Cortex of kidney (tissue), 1 donor: ENCODE measurements at places on chromosomes 16 and 17.

- no peak for DNase-seq
Measured at GRCh38 chr16:78142788-78143187, 43.3 kb downstream of the WWOX start.

DNA sequence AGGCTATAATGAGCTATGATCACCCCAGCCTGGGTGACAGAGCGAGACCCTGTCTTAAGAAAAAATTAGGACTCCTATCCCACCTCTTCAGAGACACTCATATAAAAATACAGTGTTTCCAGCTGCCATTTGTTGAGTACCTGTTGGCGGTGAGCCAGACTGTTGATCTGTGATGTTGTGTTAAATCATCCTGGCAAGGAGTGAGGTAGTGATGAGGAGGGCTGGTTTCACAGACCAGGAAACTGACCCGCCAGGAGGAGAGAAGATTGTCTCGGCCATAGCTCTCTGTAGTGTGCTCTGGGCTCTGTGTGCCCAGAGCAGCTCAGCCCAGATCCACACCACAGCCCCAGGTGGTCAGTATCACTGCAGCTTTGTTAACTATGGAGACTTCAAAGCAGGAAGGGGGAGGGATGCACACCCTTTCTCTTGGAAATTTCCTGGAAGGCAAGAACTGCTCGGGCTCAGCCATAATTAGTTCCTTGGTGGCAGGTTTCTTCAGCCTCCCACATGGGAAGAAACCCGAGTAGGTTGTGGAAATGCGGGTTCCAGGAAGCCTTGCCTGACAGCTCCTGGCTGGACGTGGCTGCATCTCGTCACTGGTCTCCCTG is 343.0 kb downstream of the SNX29 start:
- DNase-seq: no peak

DNA sequence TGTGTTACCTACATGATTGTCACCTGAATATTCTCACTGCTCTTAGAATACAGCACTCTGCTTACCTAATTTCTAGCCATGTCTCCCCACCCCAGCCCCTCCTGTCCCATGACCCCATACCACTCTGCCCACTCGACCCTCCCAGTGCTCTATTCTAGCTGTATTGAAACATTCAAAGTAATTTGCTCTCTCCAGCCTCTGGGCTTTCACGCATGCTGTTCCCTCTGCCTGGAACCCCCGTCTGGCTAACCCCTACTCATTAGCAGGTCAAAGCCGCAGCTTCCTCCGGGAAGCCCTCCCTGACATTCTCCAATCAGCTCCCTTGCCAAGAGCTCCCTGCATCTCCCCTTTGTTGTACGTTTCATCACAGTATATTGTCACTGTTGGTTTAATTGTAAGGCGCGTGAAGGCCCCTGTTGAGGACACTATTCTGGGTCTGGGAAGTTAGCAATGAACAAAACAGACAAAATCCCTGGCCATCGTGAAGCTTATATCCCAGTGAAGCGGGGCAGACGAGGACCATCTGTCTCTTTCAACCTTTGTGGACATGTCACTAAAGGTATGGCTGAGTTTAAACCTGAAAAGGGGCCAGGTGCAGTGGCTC is 72.3 kb upstream of the LHX1 start:
- no peak for DNase-seq

DNA sequence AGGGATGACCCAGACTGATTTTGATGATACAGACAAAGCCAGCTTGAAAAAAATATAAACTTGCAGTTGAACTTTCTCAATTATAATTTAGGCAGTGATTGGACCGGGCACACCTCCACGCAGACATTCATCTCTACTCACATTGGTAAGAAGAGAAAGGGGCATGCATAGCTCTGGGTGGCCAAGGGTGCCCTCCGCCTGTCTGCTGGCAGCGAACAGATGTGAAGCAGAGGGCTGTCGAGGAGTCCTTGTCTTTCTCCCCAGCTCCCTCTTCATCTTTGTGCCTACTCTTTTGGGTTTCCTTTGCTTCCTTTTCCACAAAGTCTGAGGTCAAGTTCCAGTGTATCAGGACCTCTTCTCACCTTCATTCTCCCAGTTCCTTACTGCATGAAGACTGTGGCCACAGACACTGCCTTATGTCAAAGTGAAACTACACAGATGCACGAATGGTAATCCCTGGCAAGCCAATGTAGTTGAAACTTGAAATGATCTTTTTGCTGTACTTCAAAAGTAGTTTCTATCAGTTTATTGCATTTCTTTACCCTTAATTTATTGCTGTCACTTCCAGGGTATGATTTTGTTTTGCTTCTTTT is 343.7 kb upstream of the SOX9 start:
- DNase-seq: no peak

DNA sequence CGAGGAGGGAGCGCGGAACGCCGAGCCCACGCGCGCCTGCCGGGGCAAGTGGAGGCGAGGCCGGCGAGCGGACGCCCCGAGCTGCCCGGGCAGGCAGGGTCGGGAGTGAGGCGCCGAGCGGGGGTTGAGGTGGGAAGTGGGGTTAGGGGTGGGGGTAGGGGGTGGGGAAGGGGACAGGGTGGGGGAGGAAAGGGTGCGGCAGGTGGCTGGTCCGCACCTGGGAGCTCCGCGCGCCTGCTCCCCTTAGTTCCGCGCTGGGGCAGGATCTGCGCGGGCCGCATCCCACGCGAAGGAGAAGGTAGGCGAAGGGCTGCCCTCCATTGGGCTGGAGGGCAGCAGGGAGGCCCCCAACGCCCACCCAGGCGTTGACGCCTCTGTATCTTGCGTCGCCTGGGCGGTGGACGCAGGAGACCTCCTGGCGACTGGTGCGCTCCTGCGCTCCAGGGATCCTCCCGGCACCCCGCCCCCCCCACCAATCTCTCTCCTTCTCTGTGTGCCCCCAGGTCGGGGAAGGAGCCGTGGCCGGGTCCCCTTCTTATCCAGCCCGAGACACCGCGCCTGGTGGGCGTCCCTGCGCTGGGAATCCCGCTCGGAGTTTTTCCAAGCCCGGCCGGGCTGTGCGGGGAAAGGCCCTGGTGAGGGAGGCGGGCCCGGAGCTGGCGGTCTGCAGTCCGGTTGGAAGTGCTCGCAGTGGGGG is 51.3 kb upstream of the AMZ2 start:
- no peak for DNase-seq

- DNase-seq: no peak
Measured at GRCh38 chr17:79609673-79610645, 892 bp downstream of the RBFOX3 start.

GRCh38 chr16:64841071-64841470 is 280.8 kb downstream of the CDH11 start:
- DNase-seq: no peak

DNA sequence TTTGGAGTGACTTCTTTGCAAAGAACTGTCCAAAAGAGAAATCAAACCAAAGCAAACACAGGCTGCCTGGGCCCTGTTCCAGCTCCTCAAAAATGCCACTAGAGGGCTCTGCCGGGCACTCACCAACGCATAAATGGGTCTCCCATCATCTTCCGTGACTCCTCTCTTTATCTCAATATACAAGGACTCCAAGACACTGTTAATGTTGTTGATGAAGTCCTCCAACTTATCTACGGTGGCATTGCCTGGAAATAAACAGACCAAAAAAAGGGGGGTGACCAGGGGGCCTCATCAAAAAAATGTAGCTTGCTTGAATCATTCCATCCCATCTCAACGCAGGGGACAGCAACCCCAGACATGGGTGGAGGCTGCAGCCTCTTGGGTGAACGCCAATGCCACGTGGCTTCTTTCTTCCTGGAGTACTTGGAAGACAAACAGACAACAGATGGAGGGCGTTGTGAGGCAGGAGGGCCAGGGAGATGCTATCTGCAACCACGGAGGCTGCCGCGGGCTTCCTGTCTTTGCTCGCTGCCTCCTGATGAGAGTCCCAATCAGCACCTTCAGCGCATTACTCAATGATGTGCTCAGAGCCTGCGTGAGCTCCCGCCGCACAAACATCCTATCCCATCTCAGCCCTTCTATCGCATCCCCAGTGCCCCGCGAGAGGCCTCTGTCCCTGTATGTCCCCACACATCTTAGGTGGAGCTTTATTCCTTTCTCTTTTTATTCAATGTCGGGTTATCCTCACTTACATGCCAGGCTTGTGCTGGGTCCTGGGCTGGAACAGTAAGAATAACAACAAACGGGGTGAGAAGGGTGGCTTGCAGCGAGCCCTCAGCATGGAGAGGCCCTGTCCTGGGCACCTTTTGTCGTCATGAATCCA is 32.0 kb downstream of the KDM8 start:
- no peak for DNase-seq

GRCh38 chr16:28492511-28492910 is 637 bp upstream of the CLN3 start:
- no peak for DNase-seq

- DNase-seq: no peak
Measured at GRCh38 chr17:62178579-62178978, 113.5 kb upstream of the MED13 start.

DNA sequence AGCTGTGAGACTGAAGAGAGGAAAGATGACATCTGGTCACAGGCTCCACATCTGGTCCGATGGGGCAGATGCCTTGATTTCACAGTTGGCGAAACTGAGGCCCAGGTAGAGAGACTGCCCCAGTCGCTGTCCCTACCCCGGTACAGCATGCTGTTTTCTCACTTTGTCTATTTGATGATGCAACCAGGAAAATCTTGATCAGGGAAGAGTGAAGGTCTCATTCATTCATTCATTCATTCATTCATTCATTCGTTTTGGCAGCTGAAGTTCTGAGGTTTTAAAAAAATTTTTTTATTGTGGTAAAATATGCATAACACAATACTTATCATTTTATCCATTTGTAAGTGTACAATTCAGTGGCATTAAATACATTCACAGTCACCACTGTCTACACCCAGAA is 19.7 kb downstream of the CMIP start:
- no peak for DNase-seq

DNA sequence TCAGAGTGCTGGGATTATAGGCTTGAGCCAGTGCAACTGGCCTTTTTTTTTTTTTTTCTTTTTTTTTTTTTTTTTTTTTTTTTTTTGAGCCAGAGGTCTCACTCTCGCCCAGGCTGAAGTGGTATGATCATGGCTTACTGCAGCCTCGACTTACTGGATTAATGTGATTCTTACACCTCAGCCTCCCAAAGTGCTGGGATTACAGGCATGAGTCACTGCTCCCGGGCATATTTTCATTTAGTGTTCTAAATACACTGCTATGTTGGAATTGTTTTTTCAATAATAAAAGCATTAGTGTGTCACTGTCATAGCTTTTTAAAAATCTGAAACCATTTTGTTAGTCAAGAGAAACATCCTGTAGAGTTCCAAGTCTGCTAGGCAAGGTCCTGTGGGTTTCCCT is 40.3 kb downstream of the NDE1 start:
- no peak for DNase-seq

DNA sequence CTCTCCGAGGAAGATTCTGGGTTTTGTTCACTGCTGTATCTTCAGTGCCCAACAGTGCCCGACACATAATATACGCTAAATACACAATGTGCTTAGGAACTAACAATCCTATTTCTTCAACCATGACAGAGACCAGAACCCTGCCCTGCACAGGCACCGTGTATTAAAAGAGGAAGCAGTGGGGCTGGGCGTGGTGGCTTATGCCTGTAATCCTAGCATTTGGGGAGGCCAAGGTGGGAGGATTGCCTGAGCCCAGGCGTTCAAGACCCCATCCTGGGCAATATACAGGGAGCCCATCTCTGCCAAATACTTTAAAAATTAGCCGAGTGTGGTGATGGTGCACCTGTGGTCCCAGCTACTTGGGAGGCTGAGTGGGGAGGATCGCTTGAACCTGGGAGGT is 19.3 kb downstream of the ARL2BP start:
- DNase-seq: no peak

GRCh38 chr17:3534881-3535252 is 22.7 kb downstream of the TRPV3 start:
- no peak for DNase-seq

DNA sequence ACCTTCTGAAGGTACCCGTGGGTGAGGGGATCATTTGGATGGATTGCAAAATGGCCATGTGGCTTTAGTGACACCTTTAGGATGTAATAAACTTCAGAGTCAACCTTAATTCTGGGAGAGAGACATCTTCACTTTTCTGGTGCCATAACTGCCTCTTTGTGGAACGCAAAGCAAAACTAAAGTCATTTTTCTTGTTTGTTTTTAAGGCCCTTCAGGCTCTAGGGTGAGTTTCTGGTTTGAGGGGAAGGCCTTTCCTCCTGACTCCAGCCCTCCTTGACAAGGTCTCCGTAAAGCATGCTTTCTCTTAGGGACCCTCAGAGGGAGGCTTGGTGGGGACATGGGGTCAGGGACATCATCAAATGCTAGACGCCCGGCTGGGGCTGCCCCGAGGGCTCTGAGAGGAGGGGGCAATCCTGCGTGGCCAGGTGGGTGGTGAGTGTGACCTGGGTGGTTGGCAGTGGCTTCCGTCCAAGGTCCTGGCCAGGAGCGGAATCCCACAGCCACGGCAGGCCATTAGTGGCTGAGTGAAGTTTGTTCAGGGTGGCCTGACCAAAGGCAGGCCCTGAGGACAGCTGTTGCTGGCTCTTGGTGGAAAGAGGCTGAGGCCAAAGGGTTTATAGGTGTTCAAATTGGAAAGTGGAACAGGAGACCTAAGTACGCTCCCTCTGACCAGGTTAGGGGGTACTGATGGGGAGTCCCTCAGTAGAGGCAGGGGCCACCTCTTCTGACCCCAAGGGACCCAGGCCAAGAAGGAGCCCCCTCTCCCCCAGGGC is 112.2 kb downstream of the METRNL start:
- DNase-seq: no peak

GRCh38 chr16:58001781-58002415 is 691 bp downstream of the USB1 start:
- DNase-seq: no peak

DNA sequence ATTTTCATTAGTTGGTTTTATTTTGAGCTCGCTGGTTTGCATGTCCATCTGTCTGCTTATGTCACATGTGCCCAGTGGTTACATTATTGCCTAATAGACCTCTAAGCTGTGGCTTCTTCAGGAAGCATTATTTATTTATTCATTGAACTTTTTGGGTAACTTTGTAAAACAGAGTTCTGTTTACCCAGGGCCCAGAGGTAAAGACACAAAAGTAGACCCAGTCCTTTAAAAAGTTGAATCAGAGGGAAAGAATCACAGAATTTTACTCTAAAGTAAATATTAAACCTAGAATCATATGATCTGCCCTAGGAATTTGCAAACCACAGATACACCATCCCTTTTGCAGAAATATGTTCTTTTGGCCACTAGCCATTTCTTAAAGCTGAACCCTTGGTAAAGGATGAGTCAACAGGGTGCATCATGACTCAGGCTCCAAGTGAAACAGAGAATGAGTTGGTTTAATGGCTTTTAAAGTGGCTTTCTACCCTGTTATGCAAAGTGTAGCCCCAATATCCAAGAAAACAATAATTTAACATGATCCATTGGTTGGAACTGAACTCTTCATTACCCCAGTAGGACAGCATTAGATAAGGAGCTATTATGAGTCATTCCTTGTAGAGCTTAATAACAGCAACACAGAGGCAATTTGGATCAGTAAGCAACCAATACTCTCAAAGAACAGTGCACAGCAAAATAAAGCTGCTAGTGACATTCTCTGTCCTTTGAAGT is 236.3 kb downstream of the KCNJ2 start:
- no peak for DNase-seq

GRCh38 chr16:22694887-22695382 is 119.0 kb upstream of the HS3ST2 start:
- no peak for DNase-seq
